ENCODE measurements at places on chromosomes 2 and 18. TPM values are rescaled to one million over a fixed set of nuclear protein-coding genes. Genes with fewer than 3 reads are reported as not detected.

The ALKAL2 gene
- 0.62 TPM for total RNA-seq

The GRHL1 gene
- total RNA-seq: 0.81 TPM

The NGEF gene
- total RNA-seq: 0.51 TPM

The OR6B2 gene
- total RNA-seq: not detected

DNA sequence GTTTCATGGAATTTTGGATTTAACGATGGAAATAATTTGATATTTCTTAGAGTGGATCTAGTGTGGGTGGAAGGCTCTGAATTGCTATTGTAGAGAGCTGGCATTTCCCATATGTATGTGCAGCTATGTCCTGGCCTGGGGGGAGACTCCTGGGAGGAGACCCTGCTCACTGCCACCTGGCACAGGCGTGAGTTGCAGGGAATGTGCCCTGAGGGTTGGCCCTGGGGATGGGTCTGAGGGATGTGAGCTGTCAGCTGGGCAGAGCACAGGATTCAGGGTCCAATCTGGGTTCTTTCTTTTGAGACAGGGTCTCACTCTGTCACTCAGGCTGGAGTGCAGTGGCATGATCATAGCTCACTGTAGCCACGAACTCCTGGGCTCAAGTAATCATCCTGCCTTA is 120.2 kb downstream of the CLIP4 start:
- DNase-seq: no peak

DNA sequence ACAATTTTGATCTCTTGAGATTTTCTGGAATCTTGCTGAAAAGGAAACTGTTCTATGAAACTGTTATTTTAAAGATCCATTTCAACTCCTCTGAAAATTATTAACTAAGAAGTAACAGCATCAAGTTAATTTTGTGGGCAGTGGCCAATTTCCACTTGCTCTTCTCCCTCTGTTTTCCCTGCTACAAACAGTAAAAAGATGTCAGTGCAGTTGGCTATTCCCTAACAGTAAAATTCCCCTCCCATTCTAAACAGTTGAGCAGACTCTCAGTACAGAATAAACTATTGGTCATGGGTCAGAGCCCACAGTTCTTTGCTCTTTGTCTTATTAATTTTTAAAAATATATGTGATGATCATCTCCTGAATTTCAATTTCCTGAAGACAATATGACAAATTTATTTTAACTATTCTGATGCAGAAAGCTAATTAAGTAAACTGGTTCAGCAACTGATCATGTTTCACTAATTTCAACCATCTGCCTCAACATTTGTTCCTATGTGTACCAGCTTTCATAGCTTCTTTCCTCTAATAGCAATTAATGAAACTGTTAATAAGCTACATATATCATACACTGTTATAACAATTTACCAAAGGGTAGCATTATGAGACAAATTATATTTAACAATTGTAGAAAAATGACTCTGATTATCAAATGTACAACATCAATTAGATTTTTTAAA is 41.1 kb upstream of the GALNT5 start:
- DNase-seq: no peak

GRCh38 chr2:63667132-63667700 is 78.5 kb downstream of the MDH1 start:
- no peak for DNase-seq

- DNase-seq: no peak
These were observed 468.2 kb upstream of the ST6GAL2 start for GRCh38 chr2:107354175-107354574.

- no peak for DNase-seq
These were observed 8.0 kb downstream of the TNFRSF11A start for GRCh38 chr18:62332964-62333695.

DNA sequence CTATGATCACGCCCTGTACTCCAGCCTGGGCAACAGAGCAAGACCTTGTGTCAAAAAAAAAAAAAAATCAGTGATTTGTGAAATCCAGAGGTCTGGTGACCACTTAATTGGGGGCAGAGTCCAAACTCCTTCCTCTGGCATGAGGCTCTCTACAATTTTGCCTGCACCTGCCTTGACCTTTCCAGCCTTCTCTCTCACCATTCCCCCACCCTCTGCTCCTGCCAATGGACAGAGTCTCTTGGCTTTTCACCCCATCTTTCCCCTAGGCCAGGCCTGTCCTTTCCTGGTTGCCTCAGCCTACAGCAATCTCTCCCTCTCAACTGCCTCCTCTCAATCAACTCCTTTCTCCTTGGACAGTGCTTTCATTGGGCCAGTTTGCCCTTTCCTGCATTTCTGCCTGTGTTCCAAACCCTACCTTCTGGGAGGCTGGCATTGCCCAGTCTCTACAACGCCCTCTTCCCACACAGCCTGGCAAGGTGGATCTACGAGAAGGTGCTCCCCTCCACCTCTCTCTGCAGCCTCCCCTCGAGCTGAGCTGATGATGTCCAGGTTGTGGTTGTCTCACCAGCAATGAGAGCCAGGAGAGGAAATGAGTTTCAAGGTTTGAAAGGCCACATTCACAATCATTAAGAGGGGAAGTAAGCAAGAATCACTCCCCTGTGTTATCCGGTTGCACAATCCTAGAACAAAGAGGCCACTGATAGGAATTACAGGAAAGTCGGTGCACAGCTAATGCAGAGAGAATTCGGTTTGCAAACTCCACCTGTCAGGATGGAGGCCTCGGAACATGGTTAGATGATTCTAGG is 39.5 kb upstream of the NPAS2 start:
- no peak for DNase-seq
